ENCODE measurements at places on chromosomes 2 and 18.

GRCh38 chr2:152693033-152693432, 24.2 kb downstream of the PRPF40A start:
- DNase-seq: no peak

- DNase-seq: no peak
Observed at GRCh38 chr2:12415536-12415935, 301.2 kb upstream of the TRIB2 start.

DNA sequence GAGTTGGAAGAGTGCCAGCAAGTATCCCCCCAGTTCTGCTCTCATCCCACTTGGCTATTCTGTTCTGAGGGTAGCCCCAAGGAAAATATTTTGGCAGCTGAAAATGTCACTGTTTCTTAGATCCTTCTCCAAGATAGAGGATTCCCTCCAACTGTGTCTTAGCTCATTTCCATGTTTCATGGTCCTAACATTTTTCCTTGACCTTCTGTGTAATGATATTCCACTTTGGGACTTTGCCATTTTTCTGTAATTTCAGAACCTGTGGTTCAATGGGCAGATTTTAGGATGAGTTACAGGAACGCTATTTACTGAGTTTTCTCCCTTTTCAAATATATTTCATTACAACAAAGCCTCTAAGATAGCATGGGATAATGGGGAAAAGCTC, 34.7 kb downstream of the NHEJ1 start:
- no peak for DNase-seq

GRCh38 chr2:19409046-19409445, 50.6 kb upstream of the OSR1 start:
- DNase-seq: no peak

- no peak for DNase-seq
Observed at GRCh38 chr2:60046529-60046928, 506.9 kb downstream of the BCL11A start.

DNA sequence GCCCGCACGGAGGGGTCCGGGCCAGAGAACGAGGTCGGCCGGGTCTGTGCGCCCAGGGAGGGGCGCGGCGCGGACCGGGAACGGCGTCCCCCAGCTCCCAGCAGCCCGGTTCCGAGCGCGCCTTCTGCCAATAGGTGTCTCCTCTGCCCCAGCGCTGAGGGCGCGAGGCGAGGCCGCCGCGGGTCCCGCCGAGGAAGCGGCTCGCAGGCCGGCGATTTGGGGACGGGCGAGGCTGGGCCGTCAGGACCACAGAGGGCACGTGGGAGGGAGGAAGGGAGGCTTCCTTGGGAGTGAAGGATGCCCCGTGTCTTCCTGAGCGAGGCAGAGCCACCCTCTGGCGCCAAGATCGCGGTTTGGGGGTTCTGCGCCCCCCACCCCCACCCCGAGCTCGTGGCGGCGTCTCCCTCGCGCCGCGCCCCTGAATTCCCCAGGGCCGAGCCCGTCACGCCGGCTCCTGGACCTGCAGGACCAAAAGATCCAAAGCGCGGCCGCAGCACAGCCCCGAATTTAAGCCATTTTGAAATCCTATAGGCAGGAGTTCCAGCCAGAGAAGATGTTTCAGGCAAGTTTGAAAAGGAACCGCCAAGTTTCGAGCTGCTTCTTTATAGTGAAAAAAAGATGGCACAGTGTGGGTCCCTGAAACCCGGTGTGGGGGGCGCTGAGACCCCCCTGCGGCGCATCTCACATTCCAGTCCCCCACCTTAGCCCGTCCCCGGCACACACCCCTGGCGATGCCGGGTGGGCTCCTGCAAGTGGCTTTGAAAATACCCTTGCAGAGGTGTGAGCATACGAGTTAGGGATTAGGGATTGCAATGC, 909 bp downstream of the NFATC1 start:
- DNase-seq: no peak

- DNase-seq: no peak
Observed at GRCh38 chr2:96083989-96084857, 32.1 kb downstream of the ADRA2B start.

GRCh38 chr2:45987856-45988255, 309.4 kb upstream of the EPAS1 start:
- no peak for DNase-seq

DNA sequence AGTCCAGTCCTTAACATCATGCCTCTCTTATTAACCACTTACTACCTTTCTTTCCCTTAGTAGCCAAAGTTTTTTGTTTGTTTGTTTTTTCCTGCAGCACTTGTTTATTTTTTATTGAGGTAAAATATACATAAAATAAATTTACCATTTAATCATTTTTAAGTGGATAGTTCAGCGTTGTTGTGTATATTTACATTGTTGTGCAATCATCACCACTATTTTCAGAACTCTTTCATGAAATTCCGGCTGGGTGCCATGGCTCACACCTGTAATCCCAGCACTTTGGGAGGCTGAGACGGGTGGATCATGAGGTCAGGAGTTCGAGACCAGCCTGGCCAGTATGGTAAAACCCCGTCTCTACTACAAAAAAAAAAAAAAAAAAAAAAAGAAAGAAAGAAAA, 38.1 kb upstream of the LHCGR start:
- no peak for DNase-seq

DNA sequence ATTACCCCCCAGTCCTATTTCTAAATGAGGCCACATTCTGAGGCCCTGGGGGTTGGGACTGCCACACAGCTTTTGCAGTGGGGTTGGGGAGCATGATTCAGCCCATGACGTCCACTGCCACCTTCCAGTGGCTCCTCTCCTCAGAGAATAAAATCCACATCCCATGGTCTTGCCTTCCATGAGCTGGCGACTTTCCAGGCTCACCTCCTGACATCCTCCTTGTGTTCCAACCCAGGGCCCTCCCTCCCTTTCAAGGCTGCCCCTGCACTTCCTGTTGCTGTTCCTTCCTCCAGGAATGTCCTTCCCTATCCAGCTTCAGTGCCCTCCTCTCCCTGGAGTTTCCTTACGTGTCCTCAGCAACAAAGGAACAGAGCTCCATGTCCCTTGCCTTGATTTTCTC, 187.3 kb upstream of the ID2 start:
- no peak for DNase-seq

DNA sequence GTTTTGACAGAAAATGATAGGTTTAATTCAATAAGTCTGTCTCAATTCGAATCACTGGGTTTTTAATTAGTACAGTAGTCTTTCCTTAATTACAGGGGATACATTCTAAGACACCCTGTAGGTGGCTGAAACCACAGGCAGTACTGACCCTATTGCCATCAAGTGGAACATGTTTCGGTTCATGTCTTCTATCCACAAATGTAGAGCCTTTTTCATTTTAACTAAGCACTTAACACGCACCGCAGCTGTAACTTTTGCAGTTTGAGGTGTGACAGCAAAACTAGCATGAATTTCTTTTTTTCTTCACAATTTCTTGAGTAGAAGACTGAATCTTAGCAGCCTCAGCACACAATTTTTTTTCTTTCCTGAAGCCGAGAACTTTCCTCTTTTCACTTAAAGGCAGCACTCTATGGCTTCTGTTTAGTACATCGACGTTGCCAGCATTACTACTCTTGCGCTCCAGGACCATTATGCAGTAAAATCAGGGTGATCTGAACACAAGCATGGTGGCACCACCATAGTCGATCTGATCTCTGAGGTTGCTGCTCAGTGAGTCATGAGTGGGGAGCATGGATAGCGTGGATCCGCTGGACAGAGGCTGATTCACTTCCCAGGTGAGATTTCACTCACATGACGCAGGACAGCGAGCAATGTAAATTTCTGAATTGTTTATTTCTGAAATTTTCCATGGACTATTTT, 805.1 kb downstream of the RNF144A start:
- DNase-seq: no peak

DNA sequence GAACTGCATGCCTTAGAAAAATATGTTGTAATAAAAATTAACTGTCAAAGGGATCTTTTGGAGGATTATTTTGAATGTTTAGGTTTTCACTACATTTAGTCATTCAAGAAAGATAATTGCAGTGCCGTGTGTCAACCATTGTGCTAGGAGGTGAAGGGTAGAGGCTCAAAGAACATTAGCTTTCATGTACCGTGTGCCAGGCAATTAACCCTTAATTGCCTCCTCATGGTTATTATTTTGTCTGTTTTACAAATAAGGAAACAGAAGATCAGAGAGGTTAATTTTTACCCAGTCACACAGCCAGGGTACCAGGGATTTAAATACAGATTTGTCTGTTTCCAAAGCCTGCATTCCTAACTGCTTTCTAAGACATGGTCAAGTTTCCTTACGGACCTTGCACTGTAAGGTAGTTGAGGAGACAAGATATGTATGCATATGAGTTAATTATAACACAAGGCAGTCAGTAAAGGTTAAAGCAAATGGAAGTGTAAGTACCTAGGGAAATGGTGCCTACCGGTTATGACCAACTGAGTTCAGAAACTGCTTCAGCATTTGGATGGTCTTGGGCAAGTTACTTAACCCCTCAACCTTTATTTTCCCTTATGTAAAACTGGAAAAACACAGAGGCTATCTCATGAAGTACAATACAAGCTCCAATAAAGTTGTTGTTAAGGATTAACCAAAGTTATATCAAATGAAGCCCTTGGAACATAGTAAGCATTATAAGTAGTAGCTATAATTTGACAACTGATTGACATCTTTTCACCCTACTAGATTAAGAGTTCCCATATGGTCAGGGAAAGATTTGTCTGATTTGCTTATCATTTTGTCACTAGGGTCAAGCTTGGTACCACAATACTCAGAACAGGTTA, 434.9 kb downstream of the MBD2 start:
- DNase-seq: no peak

DNA sequence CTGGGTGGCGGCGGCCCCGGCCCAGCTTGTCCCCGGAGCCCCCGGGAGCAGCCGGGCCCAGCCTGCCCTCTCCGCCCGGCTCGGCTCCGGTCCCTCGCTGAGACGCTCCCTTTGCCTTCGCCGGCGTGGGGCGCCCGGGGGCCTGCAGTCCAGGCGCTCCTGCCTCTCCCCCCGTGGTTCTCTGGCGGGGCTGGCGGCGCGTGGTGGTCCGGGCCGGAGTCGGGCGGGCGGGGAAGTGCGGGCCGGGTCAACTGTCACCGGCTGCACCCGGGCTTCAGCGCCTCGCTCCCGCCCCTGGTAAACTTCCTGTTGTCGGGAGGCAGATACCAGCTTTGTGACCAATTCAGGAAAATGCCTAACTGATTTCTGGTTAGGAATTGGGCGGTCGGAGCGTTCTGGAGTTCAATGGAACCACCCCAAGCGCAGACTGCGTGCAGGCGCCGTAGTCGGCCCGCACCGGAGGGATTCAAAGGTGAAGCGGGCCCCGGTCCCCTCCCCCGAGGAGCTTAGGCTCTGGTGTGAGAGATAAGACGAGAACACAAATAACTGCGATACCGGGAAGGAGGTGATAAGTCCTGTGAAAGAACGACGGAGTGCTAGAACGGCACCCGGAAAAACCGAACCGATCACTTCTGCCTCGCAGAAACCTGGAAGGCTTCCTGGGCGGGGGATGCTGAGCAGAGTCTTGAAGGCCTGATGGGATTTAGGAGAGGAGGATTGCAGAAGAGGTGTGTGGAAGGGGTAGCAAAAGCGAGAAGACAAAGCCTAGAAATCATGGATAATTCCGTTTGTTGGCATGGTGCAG, 891 bp downstream of the CAB39 start:
- peak; percentile 64 for DNase-seq

- no peak for DNase-seq
Observed at GRCh38 chr2:169906731-169907130, 79.5 kb downstream of the UBR3 start.

DNA sequence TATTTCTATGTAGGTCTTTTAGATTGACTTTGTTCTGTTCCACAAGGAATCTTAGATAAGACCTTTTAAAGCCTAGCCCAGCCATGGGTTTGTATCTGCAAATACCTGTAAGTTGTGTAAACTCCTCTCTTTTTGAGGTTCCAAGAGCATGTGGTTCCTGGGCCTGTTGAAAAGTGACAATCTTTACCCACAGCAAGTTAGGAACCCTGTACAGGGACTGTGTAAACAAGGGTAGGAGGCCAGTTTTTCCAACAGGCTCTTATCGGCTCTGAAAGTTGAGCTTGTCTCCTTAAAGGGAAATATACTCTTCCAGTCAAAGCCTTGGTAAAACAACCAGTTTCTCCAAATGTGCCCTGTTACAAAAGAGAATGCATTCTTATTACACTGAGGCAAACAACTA, 15.3 kb upstream of the ASXL3 start:
- DNase-seq: no peak

GRCh38 chr2:28368357-28368798, 24.3 kb upstream of the FOSL2 start:
- no peak for DNase-seq

DNA sequence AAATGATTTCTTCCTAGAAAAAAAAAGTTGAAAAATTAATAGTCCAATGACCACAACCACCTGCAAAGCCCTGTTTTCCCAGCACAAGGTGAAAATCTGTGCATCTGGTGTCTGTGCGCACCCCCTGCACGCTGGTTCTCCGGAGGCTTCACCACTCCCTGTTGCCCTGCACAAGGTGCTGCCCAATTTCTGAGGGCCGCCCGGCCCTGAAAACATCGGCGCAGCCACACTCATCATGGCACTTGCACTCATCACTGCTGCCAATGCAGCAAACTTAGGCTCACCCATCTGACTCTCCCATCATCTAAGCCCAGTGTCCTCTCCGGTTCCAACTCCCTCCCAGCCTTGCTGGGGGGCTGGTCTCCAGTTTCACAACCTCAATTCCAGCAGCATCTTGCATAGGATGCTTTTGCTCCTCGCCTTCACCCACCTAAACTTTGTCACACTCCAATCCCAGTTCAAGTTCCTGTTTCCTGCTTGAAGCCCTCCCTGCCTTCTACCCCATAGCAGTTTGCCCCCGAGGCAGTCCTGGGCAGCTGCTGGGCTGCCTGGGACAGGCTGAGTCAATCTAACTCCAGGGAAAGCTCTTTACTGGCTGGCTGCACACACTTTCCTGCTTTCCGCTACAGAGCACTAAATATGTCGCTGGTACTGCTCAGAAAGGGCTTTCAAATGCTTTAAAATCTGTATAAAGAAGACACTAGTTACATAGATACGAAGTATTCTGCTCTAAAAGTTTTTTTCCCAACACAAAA, 522.5 kb upstream of the ID2 start:
- no peak for DNase-seq

DNA sequence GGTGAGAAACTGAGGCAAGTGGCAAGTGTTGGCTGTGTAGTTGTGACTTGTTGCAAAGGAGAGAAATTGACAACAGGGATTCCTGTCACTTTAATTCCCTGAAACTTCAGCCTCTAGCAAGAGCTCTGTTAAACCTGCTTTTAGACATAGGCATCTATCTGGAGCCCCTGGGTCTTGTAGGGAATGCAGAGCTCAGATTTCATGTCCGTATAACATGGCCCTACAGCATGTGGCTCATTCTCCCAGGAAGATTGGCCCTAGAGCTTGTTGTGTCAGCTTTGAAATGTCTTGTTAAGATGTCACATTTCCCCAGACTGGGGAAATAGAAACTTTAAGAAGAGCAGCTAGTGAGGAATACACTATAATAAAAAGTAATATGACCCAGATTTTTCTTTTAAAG, 115.8 kb downstream of the POLE4 start:
- no peak for DNase-seq

- peak; percentile 23 for DNase-seq
Observed at GRCh38 chr2:237726401-237726830, 72.2 kb upstream of the RBM44 start.

GRCh38 chr2:231879216-231879615, 47.0 kb downstream of the NPPC start:
- no peak for DNase-seq

GRCh38 chr2:144377914-144378313, 142.0 kb downstream of the ZEB2 start:
- no peak for DNase-seq

- no peak for DNase-seq
Observed at GRCh38 chr2:31992025-31992579, 18.7 kb downstream of the MEMO1 start.

- no peak for DNase-seq
Observed at GRCh38 chr2:173821451-173821850, 143.7 kb downstream of the SP3 start.

GRCh38 chr2:11984316-11985158, 238.1 kb downstream of the LPIN1 start:
- DNase-seq: no peak

Data from natural killer cell treated with Interleukin-12 subunit alpha and Interleukin-12 subunit beta and Interleukin-15 and Interleukin-18, amount 100 ng/mL, for 72 hours (primary cell).